GF-D8 (cell line): ENCODE measurements at places on chromosomes 7 and 10.

- DNase-seq = no peak
These were observed 396.8 kb downstream of the KCNMA1 start for GRCh38 chr10:77240706-77241349.

DNA sequence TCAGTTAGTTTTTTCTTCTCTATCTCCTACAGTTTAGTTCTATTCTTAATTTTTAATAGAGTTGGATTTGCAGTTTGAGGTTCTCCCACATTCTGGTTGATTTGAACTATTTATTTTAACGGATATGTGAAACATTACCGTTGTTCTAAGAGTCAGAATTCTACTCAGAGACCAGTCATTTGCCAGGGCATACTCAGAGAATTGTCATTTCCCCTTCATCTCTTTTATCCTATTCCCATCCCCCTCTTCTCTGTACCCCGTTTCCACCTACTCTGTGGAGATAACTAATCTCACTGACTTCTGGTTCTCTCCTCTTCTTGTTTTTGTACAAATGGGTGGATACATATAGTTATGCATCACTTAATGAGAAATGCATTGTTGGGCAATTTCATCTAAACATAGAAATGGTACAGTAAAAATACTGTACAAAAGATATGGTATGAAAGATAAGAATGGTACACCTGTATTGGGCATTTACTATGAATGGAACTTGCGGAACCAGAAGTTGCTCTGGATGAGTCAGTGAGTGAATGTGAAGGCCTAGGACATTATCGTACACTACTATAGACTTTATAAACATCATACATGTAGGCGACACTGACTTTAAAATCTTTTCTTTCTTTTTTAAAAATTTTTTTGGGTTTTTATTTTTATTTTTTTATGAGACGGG, 53.1 kb downstream of the INPP5F start:
- no peak for DNase-seq

- DNase-seq = no peak
These were observed 48.1 kb upstream of the TAS2R16 start for GRCh38 chr7:123043642-123044041.

DNA sequence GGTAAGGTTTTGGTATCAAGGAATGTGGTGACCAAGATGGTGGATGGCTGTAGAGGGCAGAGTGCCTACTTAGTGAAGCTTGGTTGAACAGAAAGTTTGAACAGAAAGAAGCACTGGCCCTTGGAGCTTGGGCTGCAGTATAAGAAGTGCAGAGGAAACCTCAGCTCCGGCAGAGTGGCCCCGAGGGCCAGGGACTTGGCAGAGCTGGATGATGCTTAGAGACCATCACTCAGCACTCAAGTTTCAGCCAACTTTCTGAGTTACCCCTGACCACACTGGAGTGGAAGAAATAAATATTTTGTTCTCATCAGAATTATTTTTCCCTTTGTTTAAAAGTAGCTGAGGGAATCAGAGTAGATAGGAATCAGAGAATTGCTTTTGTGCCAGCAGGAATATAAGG, 336.7 kb downstream of the C7orf25 start:
- no peak for DNase-seq

DNA sequence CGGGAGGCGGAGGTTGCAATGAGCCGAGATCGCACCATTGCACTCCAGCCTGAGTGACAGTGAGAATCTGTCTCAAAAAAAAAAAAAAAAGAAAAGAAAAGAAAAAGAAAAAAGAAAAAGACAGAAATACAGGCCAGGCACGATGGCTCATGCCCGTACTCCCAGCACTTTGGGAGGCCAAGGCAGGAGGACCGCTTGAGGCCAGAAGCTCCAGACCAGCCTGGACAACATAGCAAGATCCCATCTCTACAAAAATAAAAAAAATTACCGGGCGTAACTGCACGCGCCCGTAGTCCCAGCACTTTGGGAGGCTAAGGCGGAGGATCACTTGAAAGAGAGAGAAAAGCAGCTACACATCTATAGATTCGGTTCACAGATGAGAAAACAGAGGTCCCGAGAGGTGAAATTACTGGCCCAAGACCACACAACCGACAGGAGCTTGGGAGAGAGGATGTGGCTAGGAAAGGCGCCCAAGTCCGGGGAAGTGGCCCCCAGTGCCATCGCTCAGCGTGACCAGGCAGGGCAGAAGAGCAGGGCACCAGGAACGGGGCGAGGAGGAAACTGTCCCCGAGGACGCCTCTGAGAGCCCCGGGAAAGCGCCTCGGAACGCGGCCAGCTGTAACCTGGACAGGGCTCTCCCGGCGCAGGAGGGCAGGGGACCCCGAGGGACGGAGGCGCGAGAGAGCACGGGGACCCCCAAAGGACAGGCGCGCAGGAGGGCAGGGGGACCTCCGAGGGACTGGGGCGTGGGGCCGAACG, 612 bp downstream of the SNX8 start:
- no peak for DNase-seq

DNA sequence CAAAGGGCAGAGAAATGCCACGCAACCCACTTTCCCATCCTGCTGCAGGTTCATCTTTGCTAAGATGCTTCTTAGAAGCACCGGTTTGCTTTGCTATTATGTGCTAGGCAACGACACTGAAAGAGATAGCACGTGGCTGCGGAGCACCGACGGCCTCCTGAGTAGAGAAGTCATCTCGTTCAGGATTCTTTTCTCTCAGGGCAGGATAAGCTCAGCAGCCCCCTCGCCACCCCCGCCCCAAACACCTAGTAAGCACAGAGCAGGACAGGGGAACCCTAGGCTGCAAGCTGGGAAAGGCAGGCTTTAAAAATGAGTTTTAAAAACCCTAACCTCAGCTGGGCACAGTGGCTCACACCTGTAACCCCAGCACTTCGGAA, 15.0 kb downstream of the ASB13 start:
- no peak for DNase-seq

DNA sequence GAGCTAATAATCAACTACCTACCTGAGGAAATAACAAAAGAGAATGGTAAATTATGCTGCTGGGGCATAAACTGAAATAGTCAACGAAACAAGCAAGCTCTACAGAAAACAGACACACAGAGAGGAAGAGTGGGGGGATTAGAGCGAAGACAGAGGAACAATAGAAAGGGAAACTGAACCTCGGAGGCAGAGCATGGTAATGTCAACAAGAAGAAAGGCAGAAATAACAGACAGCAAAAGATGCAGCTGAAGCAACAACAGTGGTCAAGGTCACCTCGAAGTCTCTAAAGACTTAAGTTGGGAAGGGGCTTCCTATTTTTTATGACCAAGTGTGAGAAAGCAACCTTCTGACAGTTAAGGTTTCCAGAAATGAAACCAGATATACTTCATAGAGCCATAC, 177.0 kb downstream of the ZNF438 start:
- no peak for DNase-seq

DNA sequence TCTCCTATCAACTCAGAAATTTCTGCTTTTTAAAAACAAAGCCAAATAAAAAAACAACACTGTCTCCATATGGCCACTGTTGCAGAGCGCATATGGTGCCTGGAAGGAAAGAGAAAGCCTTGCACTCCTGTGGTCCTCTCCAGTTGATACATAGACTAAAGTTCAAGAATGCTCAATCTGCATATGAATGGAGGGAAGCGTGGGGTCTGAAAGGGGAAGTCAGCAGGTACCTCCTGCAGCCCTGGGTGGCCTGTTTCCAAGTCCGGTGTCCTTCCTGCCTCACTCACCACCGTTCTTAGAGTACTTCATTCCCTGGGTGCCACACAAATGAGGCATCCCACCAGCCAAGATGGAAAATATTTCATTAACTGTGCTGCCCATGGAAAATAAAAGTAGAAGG, 138.3 kb upstream of the PALS2 start:
- no peak for DNase-seq

- no peak for DNase-seq
These were observed 123.8 kb upstream of the RET start for GRCh38 chr10:42952931-42953683.

- DNase-seq = no peak
These were observed 15.3 kb upstream of the SUN1 start for GRCh38 chr7:816751-817671.

GRCh38 chr10:60877777-60878120, 66.2 kb downstream of the RHOBTB1 start:
- DNase-seq = no peak

DNA sequence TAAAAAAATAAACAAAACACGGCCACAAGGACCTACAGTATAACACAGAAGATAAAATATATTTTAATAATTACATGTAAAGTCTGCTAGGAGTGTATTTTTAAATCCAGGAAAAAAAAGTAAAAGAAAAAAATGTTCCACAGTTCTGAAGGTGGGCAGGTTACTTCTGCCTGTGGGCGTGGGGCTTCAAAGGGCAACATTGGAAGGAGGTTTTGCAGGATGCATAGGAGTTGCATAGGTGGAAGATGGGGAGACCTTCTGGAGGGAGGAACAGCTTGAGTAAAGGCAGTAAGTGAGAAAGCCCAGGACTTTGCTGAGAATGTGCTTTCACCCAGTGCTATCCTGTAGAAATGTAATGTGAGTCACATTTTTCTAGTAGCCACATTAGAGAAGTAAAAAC, 37.5 kb upstream of the PLXNA4 start:
- DNase-seq = no peak

- no peak for DNase-seq
These were observed 99.1 kb downstream of the SND1 start for GRCh38 chr7:127751062-127751461.

DNA sequence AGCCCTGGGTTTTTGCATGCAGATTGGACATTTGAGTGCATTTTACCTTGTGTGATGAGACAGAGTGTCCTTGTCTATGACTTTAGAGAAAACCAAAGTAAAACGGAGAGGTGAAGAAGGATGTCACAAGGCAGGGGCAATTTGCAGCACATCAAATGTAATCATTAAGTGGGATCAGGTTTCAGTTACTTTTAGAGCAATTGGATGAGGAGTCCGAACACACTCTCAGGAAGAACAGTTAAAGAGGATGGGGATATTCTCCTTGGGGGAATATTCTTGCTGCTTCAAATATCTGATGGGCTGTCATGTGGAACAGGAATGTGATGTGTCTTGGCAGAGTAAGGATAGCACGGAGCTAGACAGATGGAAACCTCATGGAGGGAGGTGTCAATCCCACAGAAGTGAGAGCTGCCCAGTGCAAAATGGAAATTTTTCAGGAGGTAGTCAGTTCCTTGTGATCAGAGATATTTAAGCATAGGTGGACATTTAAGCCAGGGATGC, 757 bp downstream of the RAB19 start:
- DNase-seq = no peak

GRCh38 chr7:80804589-80804988, 114.3 kb downstream of the SEMA3C start:
- no peak for DNase-seq

DNA sequence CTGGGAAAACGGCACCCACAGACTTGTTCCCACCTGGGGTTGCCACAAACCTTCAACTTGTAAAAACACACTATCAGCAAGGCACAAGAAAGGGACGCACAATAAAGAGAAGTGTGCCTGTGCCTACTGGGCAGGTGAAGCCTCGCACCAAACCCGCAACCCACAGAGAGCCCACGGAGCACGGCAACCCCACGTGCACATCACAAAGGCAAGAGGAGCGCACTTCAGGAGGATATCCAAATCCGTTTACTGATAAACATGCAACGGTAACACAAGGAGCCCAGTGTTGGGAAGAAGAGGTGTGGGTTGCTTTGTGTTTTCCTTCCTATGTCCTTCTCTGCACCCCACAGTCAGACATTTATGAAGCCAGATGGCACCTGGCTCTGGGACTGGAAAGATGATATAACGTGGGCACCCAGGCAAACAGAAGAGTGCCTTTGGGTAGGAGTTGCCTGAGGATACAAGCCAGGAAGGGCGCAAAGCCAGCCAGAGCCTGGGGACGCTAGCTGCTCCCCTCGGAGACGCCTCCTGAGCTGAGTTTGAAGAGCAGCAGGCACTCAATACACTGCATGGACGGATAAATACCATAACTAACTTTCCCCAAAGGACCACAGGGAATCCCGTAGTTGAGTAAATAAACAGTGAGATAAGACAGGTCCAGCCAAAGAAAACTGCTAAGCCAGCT, 41.6 kb downstream of the TCERG1L start:
- DNase-seq = no peak

DNA sequence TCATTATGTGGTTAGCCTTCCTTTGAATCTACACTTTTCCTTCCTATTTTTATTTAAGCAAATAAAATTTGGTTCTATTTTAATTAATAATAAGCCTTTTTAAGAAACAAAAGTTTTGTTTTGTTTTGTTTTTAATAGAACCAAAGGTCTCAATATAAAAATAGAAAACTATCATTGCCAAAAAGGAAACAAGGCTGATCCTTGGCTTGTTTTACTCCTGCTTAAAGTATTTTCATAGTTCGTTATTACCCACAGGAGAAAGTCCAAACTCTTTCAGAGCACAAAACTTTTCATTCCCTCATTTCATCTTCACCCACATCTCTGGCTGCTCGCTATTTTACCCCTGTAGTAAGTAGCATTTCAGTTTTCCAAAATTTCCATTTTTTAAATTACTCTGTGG, 374.8 kb downstream of the SEMA3D start:
- DNase-seq = no peak

DNA sequence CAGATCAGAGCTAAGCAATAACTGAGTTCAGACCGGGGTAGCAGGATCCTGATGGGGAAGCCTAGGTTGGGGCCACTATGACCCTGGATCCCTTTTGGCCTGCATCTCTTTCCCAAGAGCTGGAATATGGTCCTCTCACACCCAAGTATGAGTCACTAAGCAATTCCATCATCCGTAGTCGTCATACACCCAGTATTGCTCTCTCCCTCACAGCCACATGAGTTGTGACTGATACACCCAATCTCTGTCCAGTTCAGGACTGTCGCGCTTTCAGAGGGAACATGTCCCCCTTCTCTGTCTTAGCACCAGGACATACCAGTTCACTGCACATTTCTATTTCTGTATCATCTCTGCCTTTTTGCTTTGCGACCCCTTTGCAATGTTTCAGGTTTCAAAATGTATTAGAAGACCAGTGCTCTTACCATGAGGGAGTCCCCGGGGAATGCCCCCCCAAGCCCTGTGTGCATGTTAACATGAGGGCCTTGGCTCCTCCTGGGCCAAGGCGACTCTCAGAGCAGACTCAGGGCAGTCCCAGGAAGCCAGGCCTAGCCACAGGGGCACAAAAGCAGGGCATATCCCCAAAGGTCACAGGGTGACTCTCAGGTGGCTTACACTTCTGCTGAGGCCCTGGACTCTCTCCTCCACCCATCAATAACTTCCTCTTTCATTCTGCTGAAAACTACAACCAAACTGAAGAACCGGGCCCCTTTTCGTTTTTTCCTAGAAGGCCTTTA, 75.3 kb upstream of the SAMD8 start:
- DNase-seq = no peak
